Activated T-helper 1 cell treated with anti-CD3 and anti-CD28 coated beads, Interleukin-2, amount 50 U/mL, for 16 hours (primary cell): ENCODE measurements at places on chromosomes 7 and 10.

DNA sequence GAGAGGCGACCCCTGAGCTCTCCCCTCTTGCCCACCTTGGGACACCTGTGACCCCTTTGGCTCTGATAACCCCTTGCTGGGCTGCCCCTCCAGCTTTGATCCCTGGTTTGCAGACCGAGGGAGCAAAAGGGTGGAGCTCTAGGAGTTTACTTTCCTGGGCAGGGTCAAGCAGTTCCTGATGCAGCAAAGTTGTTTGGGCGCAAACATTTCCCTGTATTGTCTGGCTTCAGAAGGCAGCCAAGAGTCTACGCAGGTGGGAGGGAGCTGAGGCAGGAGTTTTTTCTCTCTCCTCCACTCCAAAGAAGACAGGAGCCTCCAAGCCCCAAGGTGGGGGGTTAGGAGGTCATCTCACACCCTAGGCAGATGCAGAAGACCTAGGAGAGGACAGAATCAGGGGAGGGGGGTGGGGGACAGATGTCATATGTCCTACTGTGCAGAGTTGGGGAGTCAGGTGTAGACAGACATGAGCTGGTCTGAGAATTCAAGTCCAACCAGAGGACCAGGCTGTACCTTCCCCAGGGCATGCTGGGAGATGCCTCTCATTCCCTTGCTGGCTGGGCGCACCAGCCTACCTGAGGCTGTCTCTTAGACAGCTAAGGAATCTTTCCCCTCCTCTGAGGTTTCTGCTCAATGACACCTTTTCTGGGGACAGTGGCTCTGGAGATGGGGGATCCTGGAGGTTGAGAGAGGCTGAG, 20.5 kb downstream of the TMEM270 start:
- no peak for DNase-seq

DNA sequence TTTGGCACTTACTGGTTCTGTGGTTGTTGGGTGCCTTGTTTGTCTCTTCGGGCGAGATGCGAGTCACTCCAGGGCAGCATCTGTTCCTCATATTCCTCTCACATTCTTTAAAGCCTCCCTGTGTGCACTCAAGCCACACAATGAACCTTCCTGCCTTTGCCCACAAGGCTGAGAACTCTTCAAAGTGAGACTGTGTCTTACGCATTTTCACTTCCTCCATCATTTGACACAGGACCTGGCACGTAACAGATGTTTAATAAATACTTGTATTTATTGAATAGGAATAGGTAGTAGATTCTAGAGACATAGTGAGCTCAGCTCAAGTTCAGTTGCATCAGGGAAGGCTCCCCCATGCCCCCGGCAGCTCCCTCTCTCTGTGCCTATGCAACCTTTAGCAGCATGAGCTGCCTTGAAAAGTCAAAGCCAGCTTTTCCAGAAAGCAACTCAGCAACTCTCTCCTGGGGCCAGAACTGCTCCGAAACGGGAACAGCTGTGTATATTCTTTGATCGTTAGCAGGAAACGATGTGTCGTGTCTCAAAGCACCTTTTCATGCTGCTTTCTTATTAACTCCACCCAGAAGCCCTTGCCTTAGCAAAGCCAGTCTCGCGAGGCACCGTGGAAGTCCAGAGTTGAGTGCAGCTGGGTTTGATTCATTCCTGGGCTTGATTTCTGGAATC, 97.5 kb downstream of the PFKFB3 start:
- no peak for DNase-seq

DNA sequence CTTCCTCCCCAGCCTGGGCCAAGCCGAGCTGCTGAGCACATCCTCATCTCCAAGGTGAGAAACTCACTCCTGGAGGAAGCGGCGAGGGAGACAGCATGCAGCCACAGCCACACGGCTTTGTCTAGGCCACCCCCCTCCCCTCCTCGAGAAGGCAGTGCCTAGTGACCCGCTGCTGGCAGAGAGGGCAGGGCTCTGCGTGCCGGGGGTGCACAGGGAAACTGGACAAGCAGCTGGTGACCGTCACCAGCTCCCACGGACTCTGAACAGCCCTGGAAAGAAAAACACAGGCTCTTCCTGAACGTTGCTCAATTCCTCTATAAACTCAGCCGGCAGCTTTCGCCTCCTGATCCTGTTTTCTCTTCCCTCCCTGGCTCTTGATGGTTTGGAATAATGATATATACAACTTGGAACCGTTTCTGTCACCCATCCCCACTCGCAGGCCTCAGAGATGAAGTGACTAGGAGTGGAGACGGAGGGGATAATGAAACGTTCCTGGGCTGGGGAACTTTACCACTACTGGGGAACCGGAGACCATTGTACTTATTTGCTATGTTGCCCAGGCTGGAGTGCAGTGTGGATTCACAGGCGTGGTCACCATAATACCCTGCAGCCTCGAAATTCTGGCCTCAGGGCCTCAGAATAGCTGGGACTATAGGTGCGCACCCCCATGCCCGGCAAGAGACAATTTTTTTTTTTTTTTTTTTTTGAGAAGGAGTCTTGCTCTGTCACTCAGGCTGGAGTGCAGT, 19.3 kb downstream of the PAPOLB start:
- DNase-seq: no peak

GRCh38 chr10:97131181-97131628, 54.6 kb downstream of the SLIT1 start:
- no peak for DNase-seq

- DNase-seq: no peak
These were observed 39.8 kb upstream of the TRIM8 start for GRCh38 chr10:102604439-102604841.

DNA sequence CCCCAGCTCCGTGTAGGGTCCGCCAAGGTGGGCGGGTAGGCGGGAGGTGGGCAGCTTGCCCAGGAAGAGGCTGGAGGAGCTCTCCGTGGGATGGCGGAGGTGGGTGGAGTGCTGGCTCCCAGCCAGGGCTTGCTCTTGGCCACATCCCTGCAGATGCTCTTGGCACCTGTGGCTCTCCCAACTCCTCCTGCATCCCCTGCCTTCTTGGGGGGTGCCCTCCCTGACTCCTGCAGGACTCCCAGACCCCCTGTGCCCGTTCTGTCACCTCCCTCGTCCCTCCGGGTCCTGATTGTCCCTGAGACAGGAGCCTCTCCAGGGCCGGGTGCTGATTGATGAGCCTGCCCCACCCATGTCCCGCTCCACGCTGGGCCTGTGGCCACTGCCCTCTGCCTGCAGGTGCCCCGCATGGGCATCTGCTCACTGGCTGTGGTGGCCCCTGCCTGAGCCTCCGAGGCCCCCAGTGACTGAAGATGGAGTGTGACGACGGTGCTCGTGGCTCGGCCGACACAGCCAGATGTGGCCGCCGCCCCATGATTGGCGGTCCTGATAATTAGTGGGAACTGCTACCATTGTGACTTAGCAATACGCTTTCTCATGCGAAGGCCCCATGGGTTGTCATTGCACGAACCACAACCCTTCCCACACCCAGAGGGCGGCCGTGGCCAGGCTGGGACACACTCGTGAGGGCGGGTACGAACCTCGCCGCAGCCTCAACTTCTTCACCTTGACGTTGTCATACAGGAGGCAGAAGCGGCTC, 23.6 kb downstream of the CFAP46 start:
- no peak for DNase-seq

GRCh38 chr10:100419911-100420449, 42.8 kb upstream of the WNT8B start:
- no peak for DNase-seq

DNA sequence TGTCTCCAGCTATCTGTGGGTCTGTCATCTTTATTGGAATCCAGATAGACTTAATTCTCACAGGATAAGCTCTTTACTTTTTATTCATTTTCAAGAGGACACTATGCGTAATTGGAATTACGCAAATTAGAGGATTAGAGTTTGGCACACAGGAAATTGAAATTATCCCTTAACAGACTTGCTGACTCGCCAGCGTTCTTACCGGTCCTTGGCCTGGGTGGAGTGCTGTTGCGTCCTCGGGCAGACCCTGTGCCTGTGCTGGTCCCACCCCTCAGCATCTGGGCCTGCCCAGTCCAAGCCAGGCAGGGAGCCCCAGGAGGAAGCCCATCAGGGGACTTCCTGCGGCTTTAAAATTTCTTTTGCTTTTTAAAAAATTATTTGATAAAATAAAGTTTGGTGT, 101.8 kb downstream of the MKI67 start:
- DNase-seq: no peak

DNA sequence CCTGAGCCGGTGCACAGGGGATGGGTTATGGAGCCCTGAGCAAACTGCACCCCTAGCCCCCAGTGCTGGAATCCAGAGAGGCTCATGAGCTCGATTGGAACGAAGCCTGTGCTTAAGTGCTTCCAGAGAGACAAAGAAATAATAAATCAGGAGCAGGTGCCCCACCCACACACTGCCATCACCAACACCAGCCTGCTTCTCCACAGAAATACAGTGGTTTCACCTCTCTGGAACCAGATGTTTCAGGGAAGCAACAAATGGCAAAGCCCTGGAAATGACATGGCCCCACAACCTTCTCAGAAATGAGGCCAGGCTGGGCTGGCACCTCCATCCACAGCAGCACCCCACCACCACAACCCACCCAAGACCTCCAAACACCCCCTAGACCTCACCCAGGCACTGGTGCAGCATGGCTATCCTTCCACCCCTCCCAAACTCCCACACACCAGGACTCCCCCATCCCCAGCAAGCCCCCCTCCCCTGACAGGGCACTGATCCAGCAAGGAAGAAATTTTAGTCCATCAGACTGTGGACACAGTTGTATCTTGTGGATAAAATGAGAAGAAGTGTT, 4.1 kb upstream of the SLC18A3 start:
- no peak for DNase-seq

DNA sequence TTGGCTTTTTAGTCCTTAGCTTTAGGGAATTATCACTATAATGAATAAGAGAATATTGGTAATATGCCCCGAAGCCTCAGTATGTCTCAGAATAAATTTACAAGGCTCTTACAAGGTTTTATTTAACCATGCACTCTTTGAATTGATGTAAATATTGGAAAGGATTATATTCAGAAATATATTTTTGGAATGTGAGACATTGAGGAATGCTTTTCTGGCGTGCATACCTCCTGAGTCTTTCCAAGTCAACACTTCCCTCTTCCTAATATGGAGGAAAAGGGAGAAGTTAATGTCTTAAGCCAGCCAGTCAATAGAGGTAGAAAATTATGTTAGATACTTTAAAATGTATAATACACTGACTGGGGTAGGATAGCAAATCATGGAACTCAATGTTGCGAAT, 1.2 kb upstream of the OR2F1 start:
- DNase-seq: no peak

DNA sequence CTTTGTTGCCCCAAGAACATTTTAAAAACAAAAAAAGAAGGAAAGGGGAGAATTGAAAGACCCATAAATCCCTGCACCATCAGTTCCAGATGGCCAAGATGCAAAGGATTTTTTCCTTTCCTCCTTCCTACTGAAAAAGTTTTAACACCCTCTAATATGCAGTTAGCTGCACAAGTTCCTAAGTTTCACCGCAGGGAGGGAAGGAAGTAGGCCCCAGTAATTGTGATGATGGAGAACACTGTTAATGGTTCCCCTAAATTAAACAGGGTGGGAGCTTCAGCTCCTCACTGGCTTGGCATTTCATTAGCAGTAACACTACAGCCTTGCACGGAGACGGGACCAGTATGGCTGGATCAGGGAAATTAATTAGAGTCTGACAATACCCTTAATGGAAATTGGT, 63.7 kb upstream of the PPIF start:
- DNase-seq: no peak

- DNase-seq: no peak
These were observed 83.4 kb upstream of the TNRC18 start for GRCh38 chr7:5507013-5507412.

DNA sequence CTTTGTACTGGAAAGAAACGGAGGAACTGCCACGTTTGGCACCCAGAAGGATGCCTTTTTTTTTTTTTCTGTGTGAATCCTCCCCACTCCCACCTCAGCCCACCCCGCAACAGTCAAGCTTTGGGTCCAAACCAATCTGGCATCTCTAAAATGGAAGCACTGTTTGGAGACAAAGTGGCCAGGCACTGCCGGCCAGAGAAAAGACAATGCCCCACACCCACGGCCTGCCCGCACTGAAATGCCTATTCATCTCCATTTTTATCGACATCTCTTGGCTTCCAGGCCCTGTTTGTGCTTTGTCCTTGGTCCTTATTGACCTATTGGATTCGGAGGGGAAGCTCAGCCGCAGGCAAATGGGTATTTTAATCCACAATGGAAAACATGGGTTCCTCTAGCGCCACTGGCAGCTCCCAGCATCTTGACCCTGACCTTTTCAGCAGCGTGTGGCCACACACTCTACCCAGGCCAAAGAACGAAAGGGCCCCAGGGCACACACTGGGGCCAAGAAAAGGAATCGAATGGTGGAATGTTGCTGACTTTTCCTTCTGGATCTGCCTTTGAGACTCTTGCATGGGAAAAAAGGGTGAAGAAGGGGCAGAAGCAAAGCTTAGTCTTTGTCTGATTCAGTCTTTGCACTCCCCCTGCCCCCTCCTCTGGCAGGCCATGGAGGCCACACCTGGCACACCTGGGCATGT, 162.6 kb upstream of the CDCA7L start:
- no peak for DNase-seq

DNA sequence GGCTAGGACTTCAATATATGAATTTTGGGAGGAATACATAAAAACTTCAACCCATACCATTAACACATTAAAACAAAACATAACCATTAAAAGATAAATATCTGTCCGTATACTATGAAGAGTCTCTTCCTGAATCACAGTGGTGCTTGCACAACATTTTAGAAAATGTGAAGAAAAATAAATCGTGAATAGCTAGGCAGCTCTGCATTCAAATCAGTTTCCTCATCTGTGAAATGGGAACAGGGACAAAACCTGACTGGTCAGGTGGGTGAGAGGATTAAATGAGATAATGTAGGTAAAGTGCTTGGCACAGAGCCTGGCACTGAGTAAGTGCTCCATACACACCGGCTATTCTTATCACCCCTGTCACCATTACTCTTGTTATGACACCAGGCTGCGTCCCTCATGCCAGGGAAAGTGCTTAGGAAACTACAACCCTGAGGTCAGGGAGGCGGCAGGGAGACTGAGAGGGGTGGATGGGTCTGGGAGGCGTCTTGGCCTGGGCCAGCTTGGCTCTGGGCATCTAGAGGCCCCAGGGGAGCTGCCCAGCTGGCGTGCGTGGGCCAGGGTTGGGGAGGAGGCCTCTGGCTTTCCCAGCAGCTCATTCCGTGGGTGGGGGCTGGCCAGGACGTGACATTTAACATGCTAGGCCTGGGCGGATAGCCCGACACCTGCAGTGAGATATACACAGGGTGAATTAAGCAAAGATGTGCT, 78.3 kb downstream of the SH3PXD2A start:
- DNase-seq: no peak

GRCh38 chr7:1227814-1228544, 4.7 kb upstream of the UNCX start:
- DNase-seq: no peak

GRCh38 chr7:70355198-70356020, 757.1 kb downstream of the AUTS2 start:
- DNase-seq: no peak

- no peak for DNase-seq
These were observed 184.5 kb upstream of the PRSS58 start for GRCh38 chr7:142442396-142442795.

GRCh38 chr10:5447056-5447455, 34.7 kb downstream of the NET1 start:
- DNase-seq: no peak

DNA sequence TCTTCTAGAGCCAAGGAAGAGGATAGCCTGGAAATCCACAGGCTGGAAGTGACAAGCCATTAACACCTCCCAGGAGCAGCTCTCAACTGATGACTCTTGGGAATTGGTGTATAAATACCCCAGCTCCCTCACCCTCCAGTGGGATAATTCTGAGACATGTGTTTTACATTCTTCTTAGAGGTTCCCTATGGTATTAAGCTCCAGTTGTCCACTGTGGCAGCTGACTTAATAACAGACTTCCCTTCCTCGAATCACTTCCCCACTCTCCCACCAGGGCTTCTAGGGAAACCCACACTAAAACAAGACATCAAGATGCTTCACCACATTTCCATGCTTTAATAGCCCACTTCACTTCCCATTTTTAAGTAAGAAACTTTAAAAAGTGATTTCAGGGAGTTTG, 47.2 kb downstream of the FAM107B start:
- no peak for DNase-seq
